Activated naive CD8-positive, alpha-beta T cell treated with anti-CD3 and anti-CD28 coated beads, Interleukin-2, amount 50 U/mL, for 16 hours (primary cell): ENCODE measurements at places on chromosomes 4 and X.

DNA sequence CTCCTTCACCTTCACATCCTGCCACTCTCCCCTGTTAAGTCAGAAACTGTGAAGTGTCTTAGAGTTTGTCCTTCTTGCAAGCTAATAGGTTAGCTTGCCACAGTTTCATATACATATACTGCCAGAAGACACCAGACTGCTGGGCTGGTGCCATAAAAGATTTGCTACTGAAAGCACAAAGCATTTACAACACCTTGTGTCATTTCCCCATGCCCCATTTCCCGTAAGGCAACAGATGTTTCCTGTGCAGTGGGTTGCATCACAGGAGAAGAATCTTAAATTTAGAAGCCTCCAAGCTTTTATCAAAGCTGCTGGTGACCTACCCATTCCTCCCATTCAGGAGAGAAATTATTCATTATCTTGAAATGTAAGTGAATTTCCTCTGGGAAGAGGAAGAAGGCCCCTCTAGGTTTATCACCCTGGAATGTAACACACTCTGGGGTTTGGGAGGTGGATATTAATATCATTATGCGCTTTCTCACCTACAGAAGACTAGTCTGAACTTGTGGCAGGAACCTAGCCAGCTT, 34.5 kb upstream of the RAB33B start:
- DNase-seq, result no peak

DNA sequence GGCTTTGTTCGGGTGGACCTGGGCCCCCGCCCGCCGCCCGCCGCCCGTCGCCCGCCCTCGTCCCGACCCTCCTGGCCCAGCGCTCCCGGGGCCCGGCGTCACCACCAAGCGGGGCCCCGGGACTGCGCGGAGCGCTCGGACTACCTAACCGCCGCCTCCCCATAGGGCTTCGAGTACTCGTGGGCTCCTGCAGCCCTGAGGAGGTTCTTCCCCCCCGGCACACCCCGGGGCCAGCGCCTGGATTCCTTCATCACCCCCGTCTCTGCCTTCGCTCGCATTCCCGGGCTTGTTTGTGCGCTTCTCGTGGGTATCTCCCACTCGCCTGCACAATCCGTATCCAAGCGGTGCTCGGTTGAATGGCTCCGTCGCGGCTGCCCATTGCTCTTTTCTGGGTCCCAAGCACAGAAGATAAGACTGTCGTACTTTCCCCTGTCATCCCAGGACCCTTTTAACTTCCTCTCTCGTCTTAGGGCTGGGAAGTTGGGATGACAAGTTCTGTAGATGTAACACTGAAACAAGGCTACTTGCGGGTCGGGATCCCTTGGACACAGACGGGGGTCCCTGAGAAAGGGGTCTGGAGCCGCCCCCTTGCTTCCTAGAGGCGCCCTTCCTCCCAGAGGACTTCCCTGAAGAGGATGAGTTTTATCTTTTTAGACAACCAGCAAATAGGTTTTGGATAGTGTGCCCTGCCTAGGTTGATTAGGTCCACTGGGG, 565 bp downstream of the MOB1B start:
- DNase-seq, result no peak

- DNase-seq, result no peak
These were observed 75.5 kb downstream of the MTMR1 start for GRCh38 chrX:150768580-150769190.

DNA sequence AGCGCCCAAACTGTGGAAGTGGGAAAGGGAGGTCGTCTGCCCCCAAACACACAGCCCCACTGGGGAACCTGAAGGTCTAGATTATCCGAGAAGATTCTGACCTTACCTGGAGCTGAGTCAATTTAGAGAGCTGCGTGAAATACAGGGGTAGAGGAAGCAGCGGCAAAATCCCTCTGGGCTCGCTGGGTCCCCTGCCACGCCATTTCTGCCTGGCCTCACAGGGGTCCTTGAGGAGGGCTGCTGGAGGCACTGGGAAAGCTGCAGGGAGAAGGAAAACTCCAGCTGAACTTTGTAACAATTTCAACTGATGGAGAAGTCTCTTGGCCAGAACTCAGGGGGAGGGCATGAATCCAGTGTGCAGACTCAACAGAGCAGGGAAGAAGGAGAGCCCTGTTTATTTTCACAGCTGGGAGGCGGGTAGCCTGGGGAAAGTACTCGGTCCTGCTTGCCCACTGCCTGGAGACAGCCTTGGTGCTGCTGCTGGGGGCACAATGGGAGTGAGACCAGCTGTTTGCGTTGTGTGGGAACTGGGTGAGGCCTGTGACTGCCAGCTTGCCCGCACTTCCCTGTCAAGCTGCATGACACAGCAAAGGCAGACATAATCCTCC, 93.2 kb upstream of the MAPK10 start:
- no peak for DNase-seq

DNA sequence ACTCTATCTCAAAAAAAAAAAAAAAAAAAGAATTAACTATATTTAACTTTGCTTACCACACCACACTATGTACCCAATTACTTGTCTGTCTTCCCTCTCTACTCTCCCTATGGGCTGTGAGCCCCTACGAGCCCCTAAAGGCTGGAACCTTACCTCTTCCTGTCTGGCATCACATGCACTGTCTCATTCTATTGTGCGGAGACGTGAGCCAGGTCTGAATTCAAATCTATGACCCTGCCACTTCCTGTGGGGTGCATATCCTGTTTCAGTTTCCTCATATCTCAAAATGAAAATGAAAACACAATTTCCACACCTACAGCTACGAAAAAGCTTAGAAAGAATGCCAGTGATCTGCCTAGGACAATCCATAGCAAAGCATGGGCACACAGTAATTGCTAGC, 42.9 kb upstream of the HS3ST1 start:
- peak; percentile 10 for DNase-seq
